ENCODE measurements at places on chromosomes 1 and 21.

GRCh38 chr1:116377541-116378529 is 4.8 kb downstream of the ATP1A1 start:
- peak; percentile 16 for DNase-seq

DNA sequence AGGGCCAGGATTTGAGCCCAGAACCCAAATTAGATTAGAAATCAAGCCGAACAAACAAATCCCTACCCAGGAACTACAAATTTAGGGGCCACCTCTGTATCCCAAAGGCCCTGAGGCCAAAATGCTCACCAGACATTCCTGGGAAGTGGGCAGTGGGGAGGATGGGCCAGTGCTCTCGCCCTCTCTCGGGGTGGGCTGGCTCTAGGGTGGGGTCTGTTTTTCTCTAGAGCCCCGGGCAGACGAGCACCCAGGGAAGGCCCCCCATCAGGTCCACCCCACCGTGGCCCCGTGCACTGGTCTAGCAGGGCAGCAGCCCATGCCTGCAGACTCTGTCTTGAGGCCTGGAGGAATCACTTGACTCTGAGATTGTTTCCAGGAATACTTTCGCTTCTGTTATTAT is 252.0 kb downstream of the RRAGC start:
- DNase-seq = no peak

DNA sequence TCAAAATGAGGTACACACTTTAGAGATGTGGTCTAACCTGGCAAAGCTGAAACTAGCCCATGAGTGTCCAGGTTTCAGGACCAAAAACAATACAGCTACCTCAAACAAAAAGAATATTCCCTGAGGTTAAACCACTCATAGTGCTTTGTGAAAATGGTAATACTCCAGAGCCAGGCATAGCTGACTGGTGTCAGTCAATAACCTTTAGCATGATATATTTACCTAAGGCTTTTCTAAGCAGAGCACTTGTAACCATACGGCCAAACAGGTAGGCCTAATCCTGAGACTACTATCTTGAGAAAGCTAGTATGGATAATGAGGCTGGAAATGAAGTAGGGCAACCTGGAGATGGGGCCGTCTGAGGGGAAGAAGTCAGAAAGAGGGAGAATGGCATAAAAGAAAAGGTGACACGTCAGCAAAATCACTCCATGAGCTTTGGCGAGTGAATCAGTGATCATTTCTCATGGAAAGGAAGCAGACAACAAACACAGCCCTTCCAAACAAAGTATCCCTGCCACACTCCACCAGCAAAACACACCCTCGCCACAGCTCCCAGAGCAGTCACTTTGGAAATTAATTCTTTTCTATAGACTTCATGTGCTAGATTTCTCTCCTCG is 1.7 kb upstream of the LRRC52 start:
- DNase-seq = no peak

DNA sequence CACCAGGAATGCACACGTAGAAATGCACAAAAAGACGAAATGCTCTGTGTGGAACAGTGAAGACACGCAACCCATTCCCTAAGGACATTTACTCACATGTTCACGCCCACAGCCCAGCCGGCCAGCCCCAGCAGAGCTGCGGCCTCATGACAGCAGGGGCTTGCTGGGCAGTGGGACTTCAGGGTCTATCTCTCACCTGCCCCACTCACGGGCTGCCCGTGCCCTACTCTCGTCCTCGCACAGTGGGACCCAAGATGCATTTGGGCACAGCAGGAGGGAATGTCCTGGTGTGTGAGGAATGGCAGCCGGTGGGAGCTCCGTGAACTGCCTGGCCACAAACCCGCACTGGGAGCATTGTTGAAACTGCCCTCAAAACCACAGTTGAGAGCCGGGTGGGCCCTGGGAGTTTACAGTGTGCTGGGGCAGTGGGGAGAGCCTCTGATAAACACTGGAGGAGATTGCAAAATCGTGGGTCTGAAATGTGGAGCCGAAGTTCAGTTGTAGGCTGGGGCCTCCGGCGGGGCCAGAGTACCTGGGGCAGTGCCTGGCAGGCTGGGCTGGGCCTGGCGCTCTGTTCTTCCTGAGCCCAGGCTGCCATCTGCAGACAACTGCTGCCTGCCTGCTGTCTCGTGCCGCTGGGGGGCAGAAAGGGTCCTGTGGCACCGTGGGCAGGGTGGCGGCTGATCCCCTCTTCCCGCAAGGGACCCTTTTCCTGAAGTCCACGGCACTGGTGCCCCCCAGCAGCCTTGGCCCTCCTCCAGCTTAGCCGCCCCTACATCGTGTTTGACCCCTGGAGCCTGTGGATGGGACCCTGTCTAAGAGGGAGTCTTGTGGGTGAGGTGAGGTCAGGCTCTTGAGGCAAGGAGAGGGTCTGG is 20.7 kb upstream of the POFUT2 start:
- no peak for DNase-seq

DNA sequence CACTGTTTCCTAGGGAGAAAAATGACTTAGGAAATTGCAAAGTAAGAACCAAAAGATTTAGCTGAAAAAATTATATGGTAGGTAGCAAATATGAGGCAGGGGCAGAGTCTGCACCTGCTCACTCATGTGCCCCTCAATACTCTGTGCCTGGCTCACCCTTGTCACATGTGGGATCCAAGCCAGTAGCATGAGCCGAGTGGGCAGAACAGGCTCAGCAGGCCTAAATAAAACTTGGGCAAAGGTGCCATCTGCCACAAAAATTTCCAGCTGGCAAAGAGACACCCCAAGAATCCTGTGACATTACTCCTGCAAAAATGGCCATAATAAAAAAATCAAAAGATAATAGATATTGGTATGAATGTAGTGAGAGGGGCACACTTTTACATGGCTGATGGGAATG is 1321.2 kb downstream of the NCAM2 start:
- no peak for DNase-seq

GRCh38 chr1:165152109-165152508 is 204.4 kb downstream of the LMX1A start:
- no peak for DNase-seq

- no peak for DNase-seq
Measured at GRCh38 chr21:38384675-38385426, 113.4 kb downstream of the ERG start.

- no peak for DNase-seq
Measured at GRCh38 chr1:220485131-220485530, 42.8 kb upstream of the MARK1 start.

- no peak for DNase-seq
Measured at GRCh38 chr1:241817956-241818612, 29.9 kb upstream of the EXO1 start.

DNA sequence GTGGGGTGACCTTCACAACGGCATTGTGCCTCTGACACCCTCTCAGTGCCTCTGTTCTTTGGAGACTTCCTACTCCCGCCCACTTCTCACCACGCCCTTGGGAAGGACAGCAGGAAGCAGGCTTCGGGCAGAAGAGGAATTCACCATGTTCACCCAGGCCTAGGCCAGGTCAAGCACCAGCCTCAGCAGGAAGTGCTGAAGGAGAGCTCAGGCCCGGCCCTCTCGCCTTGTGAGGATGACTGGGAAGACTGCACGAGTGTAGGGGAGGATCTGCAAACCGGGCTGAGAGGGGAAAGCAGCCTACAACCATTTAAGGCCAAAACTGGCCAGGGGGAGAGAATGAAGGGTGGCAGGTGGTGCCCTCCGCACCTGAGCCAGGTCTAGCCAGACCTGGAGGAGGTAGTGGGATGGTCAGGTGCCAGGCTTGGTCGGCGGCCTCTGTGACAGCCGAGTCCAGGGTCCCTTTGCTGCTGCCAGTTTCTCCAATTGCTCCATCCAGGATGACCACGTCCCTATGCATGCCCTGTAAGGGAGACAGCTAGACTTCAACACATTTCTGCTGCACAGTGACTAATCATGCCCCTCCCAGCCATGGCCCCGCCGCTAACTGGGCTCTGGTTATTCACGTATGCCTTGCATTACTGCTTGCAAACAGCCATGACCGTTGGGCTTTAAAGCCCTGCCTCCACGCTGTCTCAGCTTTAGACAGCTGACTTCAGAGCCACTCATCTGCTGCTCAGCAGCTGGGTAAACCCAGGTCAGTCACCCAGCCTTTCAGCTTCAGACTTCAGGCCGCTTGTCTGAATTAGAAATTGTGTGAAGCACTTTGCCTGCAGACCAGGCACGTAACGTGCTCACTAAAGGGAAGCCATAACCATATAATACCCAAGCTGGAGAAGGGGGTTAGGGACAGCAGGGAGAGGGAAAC is 8.9 kb downstream of the MRTO4 start:
- DNase-seq = no peak

GRCh38 chr1:213526306-213526705 is 461.5 kb upstream of the PROX1 start:
- DNase-seq = no peak

GRCh38 chr1:43098200-43098599 is 73.9 kb downstream of the EBNA1BP2 start:
- no peak for DNase-seq

DNA sequence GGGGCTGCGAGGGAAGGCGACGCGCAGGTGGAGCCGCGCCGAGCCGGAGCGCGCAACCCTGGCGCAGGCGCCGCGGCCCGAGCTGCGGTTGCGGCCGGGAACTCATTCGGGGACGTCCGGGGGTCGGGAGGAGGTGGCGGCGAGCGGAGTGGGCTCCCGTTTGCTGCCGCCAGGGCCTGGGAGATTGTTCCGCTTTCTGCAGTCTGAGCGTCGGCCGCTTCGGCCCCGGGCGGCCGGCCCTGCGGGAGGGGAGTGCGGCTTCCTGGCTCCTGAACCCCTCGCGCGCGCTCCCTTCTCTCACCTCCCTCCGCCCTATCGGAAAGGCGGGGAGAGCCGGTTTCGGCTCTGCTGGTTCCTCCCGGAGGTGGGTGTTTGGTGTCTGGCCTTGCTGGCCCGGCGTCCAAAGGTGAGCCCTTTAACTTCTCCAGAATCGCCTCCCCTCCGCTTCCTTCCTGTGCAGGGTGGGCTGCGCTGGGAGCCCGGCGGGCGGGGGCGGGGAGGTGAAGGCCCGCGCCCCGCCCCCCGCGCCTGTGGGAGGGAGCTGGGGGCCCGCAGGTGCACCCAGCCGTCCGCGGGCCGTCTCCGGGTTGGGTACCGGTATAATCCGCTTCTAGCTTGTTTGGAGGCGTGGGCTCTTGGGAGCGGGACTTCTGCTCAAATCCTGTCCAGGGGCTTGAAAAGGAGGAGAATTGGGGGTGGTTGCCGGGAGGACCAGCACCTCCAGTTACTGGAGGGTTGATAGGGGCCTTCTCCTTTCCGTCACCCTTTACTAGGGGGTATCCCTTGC is 683 bp downstream of the LRRC8D start:
- DNase-seq = peak; percentile 7

DNA sequence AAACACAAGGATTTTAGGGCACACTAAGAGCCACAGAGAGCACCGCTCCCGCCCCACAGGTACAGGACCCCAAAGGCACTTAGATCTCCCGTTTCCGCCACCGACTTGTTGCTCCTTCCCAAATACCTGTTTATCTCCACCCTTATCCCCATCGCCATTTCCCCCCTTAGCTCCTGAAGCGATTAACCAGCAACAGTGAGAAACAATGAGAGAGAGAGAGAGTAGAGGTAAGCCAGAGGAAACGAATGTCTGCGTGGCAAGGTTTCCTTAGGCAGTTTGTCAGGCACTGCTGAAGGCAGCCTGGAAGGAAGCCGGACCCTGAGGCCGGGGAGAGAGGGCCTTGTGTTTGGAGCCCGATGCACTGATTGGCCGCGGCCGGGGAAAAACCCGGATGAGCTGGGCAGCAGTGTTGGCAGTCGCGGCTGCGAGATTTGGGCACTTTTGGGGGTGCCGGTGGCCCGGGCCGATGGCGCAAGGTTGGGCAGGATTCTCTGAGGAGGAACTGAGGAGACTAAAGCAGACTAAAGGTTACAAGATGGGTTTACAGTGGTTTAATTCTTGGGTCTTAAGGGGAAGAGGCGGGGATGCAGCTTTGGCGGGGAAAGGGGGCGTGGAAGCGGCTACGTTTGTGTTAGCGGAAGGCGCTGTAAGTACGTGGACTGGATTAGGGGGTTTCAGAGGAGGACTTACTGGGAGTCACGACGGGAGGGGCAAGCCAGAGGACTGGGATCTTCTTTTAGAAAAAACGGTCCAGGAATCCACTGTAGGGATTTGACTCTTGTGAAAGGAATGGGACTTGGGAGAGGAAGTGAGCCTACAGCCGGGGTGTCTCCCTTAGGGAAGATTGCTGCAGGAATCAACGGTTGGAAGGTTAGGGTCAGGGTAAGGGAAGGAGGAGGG is at the start of gene GORAB:
Gene GORAB, plus strand, starts transcription at position 409 of the 900 bp plus-strand sequence. Its CDS starts 58 bp downstream, at position 467.
- DNase-seq = peak; percentile 68

DNA sequence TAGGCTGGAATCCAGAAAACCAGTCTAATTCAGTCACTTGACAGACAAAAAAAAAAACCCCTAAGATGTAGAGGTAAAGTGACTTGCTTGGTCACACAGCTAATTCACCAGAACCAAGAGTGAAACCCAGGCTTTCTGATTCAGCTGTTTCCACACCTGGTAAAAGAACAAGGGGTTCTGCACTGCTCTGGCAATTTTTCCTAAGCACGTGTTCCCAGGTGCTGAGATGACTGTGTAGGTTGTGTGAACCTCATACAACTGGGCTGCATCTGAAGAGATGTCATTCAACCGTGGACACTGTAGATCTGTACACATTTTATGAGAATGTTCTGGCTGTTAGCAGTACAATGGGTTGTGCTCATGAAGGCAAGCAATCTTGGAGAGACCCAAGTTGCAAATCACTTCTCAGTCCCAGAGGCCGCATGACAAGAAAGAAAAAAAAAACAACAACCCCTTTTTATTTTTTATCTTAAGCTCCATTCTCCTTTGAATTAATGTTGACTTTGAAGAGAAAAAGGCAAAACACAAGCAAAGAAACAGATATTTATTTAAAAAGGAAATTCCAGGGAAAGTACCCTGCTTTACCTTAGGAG is 95.4 kb downstream of the INTS7 start:
- DNase-seq = peak; percentile 6

- no peak for DNase-seq
Measured at GRCh38 chr1:151277249-151277648, 4.8 kb upstream of the ZNF687 start.

DNA sequence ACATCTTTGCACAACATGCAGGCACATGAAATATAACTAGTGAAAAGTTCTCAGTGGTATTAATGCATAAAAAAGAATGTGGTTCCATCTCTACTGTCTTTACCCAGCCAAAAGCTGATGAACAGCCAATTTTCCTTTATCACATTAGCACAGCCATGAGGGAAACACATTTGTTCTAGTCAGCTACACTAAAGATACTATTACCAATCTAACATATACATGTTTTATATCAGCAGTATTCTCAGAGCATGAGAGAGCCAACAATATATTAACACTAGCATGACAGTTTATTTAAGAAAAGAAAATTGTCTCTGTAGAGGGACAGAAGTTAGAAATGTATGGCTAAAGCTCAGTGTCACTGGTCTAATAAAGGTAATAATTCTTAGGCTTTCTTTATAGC is 56.3 kb downstream of the USH2A start:
- no peak for DNase-seq

- DNase-seq = no peak
Measured at GRCh38 chr1:62833529-62833928, 49.6 kb downstream of the ATG4C start.

- DNase-seq = no peak
Measured at GRCh38 chr1:167849666-167850065, 64.3 kb downstream of the ADCY10 start.

DNA sequence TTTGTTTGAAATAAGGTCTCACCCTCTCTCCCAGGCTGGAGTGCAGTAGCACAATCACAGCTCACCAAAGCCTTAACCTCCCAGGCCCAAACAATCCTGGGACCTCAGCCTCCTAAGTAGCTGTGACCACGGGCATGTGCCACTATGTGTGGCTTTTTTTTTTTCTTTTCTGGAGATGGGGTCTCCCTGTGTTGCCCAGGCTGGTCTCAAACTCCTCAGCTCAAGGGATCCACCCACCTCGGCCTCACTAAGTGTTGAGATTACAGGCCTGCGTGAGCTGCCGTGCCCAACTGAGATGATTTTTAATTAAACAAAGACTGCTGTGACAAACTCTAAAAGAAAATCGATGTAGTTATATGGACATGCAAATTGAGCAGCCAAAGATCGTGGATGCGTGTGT is 768.4 kb upstream of the ADGRL2 start:
- DNase-seq = no peak

Data from activated CD4-positive, CD25-positive, alpha-beta regulatory T cell treated with anti-CD3 and anti-CD28 coated beads, Interleukin-2, amount 50 U/mL, for 16 hours (primary cell).